ENCODE measurements at places on chromosomes 11 and 22.

DNA sequence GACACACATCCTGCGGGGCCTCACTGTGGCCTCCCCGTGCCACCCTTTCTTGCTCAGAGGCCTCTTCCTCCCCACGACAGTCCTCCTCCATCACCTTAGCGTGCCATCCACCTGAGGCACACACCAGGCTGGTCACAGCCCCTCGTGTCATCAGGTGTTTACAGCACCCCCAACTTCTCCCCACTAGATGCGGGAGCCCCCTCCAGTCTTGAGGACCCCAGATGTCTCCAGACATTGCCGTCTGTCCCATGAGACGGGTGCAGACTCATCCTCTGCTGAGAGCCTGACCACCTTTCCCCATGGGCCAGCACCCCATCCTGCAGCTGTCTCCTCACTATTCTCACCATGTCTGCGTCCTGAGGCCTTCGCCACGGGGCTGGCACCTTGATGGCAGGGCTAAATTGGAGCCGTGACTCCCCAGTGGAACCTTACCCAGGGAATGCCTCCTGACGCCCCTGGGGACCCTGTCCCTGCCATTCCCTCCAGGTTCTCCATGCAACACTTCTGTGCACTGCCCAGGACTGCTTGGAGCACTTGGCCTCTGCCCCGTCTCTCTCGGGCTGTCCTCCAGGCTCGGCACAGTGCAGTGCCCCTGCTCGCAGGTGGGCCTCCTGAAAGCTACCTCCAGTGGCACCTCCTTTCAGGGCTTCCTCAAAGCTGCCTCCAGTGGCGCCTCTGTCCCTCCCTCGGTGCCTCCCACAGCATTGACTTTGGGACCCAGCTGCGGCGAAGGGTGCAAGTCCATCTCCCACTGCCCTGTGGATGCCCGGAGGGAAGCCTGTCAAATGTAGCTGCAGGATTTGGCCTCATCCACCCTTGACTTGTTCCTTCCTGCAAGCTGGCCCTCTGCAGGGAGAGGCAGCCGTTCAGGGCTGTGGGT is 1386.8 kb downstream of the BRD1 start:
- DNase-seq, result no peak

DNA sequence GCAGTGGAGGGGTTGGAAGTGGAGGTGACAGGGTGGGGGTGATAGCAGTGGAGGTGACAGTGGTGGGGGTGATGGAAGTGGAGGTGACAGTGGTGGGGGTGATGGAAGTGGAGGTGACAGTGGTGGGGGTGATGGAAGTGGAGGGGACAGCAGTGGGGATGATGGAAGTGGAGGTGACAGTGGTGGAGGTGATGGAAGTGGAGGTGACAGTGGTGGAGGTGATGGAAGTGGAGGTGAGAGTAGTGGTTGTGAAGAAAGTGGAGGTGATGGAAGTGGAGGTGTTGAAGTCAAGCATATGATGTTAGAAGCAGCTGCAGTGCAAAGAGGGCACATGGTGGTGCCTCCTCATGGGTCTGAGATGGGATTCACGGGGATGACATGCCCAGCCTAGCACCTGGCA is 141.5 kb downstream of the CACNA1I start:
- no peak for DNase-seq

DNA sequence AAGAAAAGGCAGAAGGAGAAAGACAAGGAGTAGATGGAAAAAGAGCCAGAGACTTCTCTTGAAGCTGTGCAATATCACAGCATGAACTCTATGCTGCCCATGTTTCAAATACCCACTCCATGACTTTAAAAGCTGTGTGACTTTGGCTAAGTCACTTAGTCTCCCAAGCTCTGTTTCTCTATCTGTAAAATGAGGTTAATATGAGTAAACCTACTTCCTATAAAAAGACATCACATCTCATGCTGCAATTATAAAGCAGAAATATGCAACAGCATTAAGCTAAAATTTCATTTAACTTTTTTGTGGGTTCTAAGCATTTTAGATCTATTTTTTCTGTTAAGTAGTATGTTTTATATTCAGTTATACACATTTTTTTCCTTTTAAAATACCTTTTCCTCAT is 11.6 kb downstream of the DGCR2 start:
- DNase-seq, result no peak

GRCh38 chr11:68978931-68979594 is 1.7 kb downstream of the MRGPRD start:
- DNase-seq, result no peak

- no peak for DNase-seq
Observed at GRCh38 chr11:69052343-69053168, 3.8 kb downstream of the TPCN2 start.

DNA sequence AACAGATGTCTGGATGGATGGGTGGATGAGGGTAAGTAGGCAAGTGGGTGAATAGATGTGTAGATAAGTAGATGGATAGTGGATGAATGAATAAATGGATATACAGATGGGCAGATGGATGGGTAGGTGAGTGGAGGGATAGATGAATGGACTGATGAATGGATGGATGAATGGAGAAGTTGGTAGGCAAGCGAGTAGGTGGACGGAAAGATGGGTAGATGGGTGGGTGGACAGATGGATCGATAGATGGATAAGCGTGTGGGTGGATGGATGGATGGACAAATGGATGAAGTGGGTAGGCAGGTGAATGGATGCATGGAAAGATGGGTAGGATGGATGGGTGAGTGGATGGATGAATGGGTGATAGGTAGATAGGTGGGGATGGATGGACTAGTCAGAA is 393.2 kb downstream of the SHANK2 start:
- DNase-seq, result no peak

- no peak for DNase-seq
Observed at GRCh38 chr11:111574373-111575225, 27.6 kb upstream of the SIK2 start.

- DNase-seq, result no peak
Observed at GRCh38 chr11:96200243-96200642, 142.8 kb downstream of the MAML2 start.
